Chondrocyte (in vitro differentiated cells): ENCODE measurements at places on chromosomes 3 and 15. TPM values are rescaled to one million over a fixed set of nuclear protein-coding genes. Genes with fewer than 3 reads are reported as not detected.

The ARPIN gene
- total RNA-seq: 17.0 to 24.2 TPM (median 18.2 TPM) in 3 replicates

The GJD2 gene
- total RNA-seq: not detected in 3 replicates

The ZBBX gene
- not detected in 3 replicates for total RNA-seq

The GOLGA8J gene
- not detected in 3 replicates for total RNA-seq

The FBXO40 gene
- 0.08 TPM in 1 of 3 replicates, not detected in the others for total RNA-seq

The SGO1 gene
- 3.4 to 5.0 TPM (median 3.7 TPM) in 3 replicates for total RNA-seq

The ISLR gene
- total RNA-seq: 49.6 to 143 TPM (median 53.3 TPM) in 3 replicates

The PRSS50 gene
- total RNA-seq: not detected in 3 replicates

The RLBP1 gene
- total RNA-seq: not detected in 3 replicates

The FES gene
- total RNA-seq: 2.4 to 2.7 TPM (median 2.4 TPM) in 3 replicates

The AGBL1 gene
- not detected in 3 replicates for total RNA-seq

The KBTBD13 gene
- total RNA-seq: not detected in 3 replicates

DNA sequence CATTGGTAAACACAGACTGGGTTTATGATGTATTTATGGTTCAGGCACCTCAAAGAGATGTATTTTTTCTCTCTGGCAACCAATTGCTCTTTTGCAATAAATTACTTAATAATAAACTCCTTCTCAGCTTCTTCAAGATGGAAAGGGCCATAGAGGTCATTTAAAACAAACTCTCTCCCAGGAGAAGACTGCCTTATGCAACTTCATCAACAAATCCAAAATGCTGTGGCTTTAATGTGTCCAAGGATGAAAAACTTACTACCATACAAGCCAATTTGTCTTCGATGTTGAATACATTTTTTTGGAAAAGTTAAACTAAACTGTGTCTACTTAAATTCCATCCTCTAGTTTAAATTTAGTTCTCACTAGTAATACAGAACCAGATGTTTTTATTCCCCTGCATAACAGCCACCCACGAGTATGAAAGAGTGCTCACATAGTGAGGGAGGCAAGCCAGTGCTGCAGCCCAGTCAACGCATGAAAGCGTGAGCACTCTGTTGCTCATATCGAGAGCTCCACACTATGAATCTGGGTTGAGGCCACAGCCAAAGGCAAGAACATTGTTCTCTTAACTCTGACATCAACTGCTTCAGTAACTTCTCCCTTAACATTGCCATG is 761.3 kb upstream of the GRM7 start:
- no peak for DNase-seq
- H3K27ac ChIP-seq: no peak overlapping the region
- no peak overlapping the region for H3K4me3 ChIP-seq

DNA sequence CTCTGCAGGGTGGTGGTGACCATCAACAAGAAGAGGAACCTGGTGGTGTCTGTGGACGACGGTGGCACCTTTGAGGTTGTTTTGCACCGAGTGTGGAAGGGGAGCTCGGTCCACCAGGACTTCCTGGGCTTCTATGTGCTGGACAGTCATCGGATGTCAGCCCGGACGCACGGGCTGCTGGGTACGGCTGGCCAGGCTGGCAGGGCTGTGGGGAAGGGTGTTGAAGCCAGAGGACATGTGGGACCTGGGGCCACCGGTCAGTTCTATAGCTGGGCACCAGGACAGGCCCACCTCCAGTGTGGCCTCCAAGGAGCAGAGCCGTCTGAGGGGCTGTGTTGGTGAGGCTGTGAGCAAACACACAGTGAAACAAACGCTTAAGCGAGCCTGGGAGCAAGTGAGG is 3.9 kb upstream of the ITIH3 start:
- peaks cover 11% of the 10 kb centered on the region for H3K4me1 ChIP-seq
- DNase-seq: peak; percentile 75
- no peak overlapping the region for H3K4me3 ChIP-seq
- no peak overlapping the region for H3K27ac ChIP-seq
- H3K27me3 ChIP-seq: no peaks in the 10 kb centered on the region

DNA sequence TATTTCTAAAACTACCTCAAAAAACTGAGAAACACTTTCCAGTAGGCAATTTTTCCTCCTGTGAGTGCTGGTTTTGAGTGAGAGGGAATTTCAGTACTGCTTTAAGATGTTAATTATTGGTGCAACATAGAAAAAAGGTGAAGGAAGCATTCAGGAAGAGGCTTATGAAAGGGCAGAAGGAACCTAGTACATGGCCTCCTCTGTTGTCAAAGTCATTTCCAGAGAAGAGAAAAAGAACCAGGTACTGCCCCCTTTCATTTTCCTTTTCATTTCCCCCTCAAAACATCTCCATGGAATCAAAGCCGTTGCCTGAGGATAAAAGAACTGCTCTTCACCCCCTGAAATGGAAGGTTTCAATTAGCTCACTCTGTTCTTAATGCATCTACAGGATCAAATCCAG is 19.8 kb downstream of the RARRES1 start:
- no peak overlapping the region for H3K4me3 ChIP-seq
- peaks cover 15% of the 10 kb centered on the region for H3K36me3 ChIP-seq
- DNase-seq: no peak
- H3K4me1 ChIP-seq: peaks cover 78% of the 10 kb centered on the region
- no peaks in the 10 kb centered on the region for H3K27me3 ChIP-seq

- H3K4me3 ChIP-seq: no peak overlapping the region
- H3K27me3 ChIP-seq: peaks cover 13% of the 10 kb centered on the region
- H3K27ac ChIP-seq: no peak overlapping the region
- peaks cover 3% of the 10 kb centered on the region for H3K4me1 ChIP-seq
Observed at GRCh38 chr3:150975992-150976368, 3.5 kb upstream of the CLRN1 start.

- DNase-seq: no peak
- H3K36me3 ChIP-seq: no peaks in the 10 kb centered on the region
- no peak overlapping the region for H3K27ac ChIP-seq
Observed at GRCh38 chr15:85777250-85778106, 17.2 kb downstream of the KLHL25 start.

- DNase-seq: no peak
- no peak overlapping the region for H3K27ac ChIP-seq
- peaks cover 32% of the 10 kb centered on the region for H3K36me3 ChIP-seq
- H3K4me1 ChIP-seq: peaks cover 10% of the 10 kb centered on the region
Observed at GRCh38 chr3:187072511-187072910, 66.8 kb downstream of the RPL39L start.

- no peak overlapping the region for H3K4me3 ChIP-seq
- H3K36me3 ChIP-seq: no peaks in the 10 kb centered on the region
- DNase-seq: no peak
- H3K27me3 ChIP-seq: peaks cover 49% of the 10 kb centered on the region
Observed at GRCh38 chr3:10986592-10986991, 6.0 kb upstream of the SLC6A1 start.

DNA sequence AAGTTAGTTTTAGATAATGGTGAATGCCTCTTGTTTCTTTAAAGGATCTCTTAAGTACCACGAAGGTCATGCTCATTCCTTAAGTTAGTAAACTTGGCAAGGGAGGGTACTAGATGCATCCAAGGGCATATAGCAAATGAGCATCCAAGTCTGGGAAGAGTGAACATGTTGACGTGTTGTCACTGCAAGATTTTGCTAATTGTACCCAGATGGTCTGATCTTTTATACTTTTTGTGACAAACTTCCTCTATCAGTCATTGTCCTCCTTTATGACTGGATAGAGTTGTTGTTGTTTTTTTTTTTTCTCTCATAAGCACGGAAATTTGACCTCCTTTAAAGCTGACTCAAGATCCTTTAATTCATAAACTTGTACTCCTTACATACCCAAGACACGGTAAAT is 121.3 kb downstream of the CHST2 start:
- no peak overlapping the region for H3K27ac ChIP-seq
- no peak for DNase-seq
- H3K36me3 ChIP-seq: peaks cover 2% of the 10 kb centered on the region
- no peaks in the 10 kb centered on the region for H3K27me3 ChIP-seq

- DNase-seq: no peak
- H3K27ac ChIP-seq: peak overlapping the region; percentile 60
- H3K4me1 ChIP-seq: peaks cover 55% of the 10 kb centered on the region
- H3K36me3 ChIP-seq: no peaks in the 10 kb centered on the region
- H3K27me3 ChIP-seq: no peaks in the 10 kb centered on the region
- no peak overlapping the region for H3K4me3 ChIP-seq
Observed at GRCh38 chr3:177349384-177349783, 152.1 kb upstream of the TBL1XR1 start.

GRCh38 chr15:75720787-75721479 is 8.3 kb upstream of the CSPG4 start:
- H3K27me3 ChIP-seq: no peaks in the 10 kb centered on the region
- peaks cover 32% of the 10 kb centered on the region for H3K4me1 ChIP-seq
- H3K27ac ChIP-seq: no peak overlapping the region
- no peak for DNase-seq

DNA sequence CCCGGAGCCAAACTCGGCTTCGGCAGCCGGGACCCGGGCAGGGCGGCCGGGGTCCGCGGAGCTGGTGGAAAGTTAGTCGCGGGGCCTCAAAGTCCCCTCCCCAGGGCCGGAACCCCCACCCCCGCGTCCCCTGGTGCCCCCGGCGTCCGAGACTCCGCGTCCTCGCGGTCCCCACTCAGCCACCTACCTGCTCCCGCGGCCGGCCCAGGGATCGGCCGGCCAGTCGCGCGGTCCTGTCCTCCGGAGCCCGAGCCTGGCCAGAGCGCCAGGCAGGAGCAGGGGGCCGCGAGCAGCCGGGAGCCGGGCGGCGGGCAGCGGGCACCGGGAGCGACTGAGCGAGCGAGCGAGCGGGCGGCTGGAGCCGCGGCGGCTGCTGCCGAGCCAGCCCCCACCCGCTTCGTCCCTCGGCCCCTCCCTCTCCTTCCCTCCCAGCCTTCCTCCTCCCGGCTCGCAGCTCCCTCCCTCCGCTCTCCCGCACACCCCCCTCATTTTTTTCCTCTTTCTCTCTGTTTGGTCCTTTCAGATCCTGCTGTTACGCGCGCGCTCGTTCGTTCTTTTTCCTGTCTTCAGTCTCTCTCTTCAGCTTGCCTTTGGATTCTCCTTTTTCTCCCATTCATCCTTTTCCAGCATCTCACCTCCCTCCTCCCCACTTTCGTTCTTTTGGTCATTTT is at the start of gene MEGF11:
TSS of gene MEGF11 (minus strand) at position 333 of the 671 bp plus-strand sequence. CDS start 125,347 bp downstream, outside the sequence.
- peaks cover 9% of the 10 kb centered on the region for H3K4me1 ChIP-seq
- H3K36me3 ChIP-seq: peaks cover 1% of the 10 kb centered on the region
- peak within 1 kb of the TSS; percentile 81 for H3K4me3 ChIP-seq

DNA sequence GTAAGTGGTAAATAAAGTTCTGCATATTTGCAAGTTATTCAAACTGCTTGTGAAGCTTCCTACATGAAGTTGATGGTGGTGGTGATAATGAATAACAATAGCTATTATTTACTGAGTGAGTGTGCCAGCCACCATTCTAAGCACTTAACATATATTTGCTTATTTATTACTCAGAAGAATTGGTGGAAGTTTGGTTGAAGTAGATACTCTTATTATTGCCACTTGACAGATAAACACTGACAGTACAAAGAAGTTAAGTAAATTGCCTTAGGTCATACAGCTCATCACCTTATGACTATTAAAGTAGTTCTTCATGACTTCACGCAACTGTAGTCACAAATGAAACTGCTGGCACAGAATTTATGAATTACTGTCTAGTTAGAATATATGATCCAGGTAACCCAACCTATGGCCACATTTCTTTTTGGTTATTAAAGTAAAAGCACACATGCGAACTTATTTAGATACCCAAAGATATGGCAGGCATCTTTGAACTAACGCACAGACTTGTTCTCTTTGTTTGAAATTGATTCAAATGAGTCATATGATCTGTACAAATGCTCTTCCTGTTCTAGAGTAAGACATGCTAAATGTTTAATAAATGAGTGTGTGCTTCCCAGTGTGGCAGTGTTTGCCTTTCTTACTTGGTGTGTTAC is 99.8 kb upstream of the NR2F2 start:
- no peaks in the 10 kb centered on the region for H3K27me3 ChIP-seq
- H3K36me3 ChIP-seq: no peaks in the 10 kb centered on the region
- H3K4me3 ChIP-seq: no peak overlapping the region
- peaks cover 3% of the 10 kb centered on the region for H3K4me1 ChIP-seq
- DNase-seq: no peak

DNA sequence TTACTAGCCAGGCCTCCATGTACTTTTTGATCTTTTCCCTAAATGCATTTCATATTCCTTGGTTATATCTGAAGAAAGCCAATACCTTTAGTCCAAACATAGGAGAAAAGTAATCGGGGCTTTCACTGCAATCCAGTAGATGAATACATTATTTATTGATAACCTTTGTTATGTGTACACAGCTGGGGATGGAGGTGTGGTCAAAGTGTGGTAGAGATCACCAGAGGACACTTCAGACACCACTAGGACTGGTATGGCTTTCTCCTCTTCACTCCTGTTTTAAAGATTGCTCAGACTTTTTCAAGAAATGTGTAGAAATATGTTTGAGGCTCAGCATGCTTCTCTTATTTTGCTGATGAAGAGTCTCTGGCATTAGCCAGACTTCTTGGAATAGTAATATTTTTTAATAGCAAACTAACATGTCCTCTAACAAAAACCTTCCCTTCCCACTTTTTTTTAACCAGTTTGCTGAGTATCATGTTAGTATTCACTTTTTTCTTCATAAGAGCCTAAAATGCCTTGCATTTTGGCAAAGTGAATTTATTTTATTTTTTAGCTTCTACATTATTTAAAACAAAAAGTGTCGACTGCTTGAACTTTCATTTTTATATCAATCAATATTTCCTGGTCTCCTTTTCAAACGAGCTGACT is 65.6 kb upstream of the MBNL1 start:
- H3K36me3 ChIP-seq: no peaks in the 10 kb centered on the region
- H3K4me1 ChIP-seq: peaks cover 44% of the 10 kb centered on the region
- H3K27me3 ChIP-seq: no peaks in the 10 kb centered on the region

DNA sequence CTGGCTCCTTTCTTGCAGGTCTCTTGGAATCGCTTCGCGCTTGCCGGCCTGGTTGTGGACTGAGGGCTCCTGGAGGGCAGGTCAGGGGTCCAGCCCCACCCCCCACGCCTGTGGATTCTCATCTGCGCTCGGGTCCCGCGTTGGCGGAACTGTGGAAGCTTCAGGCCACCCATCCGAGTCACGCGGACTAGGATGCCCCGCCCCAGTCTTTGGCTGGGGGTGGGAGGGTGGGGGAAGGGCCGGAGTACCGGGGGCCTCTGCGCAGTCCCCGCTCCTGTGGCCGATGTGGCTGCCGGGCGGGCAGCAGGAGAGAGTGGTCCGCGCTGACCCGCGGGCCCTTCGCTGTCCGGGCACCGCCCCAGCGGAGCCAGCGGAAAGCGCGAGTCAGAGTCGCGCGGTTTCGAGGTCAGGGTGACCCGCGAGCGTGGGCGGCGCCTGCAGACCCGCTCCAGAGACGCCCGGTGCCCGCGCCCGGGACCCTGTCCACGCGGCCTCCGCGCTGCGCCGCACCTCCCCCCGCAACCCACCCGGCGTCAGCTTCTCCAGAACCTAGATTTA is 114.2 kb downstream of the KLF13 start:
- H3K4me1 ChIP-seq: peaks cover 32% of the 10 kb centered on the region
- no peaks in the 10 kb centered on the region for H3K36me3 ChIP-seq

DNA sequence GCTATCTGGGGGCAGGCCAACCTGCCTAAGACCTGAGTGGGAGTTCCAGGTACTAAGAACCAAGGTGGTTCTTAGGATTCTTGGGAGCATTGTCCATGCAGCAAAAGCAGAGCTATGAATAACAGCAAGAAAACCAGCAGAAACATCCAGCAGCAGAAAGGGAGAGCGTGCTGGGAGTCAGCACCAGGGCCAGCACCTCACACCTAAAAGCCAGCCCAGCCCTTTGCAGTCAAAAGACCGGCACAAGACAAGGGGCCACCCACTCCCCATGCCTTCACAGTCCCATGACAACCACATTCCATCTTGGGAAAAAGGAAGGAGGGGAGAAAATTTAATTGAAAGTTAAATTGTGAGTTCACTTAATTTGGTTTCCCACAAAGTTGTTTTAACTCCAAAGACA is 364.9 kb downstream of the AGBL1 start:
- H3K4me1 ChIP-seq: no peaks in the 10 kb centered on the region
- DNase-seq: no peak
- no peaks in the 10 kb centered on the region for H3K36me3 ChIP-seq
- H3K27ac ChIP-seq: no peak overlapping the region
- H3K27me3 ChIP-seq: peaks cover 1% of the 10 kb centered on the region
- H3K4me3 ChIP-seq: no peak overlapping the region

GRCh38 chr3:81554801-81555200 is 206.6 kb downstream of the GBE1 start:
- peaks cover 21% of the 10 kb centered on the region for H3K4me1 ChIP-seq
- H3K36me3 ChIP-seq: peaks cover 11% of the 10 kb centered on the region
- no peak overlapping the region for H3K4me3 ChIP-seq
